ENCODE measurements at places on chromosomes 7 and 10.

DNA sequence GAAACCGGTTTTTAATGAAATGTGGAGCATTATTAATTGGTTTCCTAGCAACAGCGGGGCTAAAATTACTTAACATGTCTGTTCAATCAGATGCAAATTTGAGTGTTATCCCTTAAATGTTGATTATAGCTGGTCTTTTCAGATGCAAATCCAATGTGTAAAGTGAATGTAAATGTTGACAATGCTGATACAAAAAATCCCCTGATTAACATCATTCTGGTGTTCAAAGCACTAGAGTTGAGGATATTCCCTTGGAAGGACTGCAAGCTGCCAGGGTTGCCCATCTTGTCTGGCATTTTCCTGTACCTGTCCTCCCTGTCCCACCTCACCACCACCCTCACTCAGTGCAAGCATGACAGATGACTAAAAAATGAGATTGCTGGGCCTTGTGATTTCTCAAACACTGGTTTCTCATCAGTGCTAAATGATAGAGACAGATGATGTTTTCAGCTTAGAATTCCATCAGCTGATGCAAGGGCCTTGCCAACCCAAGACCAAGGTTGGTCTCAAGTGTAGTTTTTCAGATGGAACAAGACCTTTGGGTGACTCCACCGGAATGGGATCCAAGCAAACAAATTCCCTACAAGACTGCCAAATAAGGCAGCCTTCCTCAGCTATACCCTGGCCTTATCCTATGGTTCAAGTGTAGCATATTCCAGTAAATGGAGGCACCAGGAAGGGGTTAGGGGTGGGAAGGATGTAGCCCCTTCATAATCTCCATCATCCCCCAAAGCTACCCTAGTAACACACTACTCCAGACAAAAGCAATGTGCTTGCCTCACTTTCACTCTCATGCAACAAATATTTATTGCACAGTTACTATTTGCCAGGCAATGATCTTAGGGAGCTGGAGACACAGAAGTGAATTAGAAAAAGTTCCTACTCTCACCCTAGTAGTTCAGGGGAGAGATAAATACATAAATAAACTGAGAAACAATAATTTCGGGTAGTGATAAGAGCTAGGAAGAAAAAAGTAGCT is 54.9 kb downstream of the JAZF1 start:
- no peak for DNase-seq

- DNase-seq = no peak
Measured at GRCh38 chr10:62000726-62001125, 99.2 kb downstream of the ARID5B start.

DNA sequence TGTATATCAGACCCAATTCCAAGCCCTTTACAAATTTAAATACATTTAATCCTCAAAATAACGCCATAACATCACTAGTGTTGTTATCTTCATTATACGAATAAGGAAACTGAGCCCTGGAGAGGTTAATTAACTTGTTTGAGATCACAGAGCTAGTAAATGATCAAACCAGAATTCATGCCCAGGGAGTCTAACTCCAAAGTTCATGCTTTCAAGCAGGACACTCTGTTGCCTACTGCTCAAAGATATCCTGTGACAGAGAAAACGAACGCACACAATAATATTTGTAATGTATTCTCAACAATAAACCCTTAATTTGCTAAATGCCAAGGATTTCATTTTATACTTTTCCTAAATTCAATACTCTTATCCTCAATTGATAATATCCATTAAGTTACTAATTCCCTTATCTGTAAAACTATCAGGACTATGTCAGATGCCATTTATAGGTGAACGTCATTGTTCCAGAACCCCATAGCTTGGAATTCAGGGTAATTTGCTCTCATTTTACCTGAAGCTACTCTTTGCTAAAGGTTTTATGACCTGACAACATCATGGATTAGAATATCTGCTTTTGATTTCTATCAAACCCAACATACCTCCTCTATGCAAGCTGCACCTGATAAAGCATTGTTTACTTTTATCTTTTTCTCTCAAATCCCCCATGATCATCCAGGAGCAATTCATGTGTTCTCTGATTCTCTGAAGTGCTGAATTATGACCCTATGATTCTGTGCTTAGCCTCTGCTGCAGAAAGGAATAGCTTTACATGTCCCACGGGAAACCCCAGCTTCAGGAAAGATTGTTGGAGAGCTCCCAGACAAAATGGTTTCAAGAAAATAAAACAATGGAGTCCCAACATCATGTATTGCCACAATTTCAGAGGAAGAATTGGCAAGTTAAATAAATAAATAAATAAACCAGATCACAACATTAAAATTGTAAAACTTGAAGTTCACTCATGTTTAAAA is 150.2 kb upstream of the CDK1 start:
- no peak for DNase-seq

- DNase-seq = no peak
Measured at GRCh38 chr7:127437837-127438236, 45.3 kb upstream of the ZNF800 start.

GRCh38 chr7:127107601-127108007 is 145.1 kb downstream of the GRM8 start:
- peak; percentile 27 for DNase-seq

- no peak for DNase-seq
Measured at GRCh38 chr10:113379091-113379490, 173.8 kb upstream of the HABP2 start.

GRCh38 chr7:92767437-92767836 is 68.9 kb downstream of the CDK6 start:
- DNase-seq = no peak

DNA sequence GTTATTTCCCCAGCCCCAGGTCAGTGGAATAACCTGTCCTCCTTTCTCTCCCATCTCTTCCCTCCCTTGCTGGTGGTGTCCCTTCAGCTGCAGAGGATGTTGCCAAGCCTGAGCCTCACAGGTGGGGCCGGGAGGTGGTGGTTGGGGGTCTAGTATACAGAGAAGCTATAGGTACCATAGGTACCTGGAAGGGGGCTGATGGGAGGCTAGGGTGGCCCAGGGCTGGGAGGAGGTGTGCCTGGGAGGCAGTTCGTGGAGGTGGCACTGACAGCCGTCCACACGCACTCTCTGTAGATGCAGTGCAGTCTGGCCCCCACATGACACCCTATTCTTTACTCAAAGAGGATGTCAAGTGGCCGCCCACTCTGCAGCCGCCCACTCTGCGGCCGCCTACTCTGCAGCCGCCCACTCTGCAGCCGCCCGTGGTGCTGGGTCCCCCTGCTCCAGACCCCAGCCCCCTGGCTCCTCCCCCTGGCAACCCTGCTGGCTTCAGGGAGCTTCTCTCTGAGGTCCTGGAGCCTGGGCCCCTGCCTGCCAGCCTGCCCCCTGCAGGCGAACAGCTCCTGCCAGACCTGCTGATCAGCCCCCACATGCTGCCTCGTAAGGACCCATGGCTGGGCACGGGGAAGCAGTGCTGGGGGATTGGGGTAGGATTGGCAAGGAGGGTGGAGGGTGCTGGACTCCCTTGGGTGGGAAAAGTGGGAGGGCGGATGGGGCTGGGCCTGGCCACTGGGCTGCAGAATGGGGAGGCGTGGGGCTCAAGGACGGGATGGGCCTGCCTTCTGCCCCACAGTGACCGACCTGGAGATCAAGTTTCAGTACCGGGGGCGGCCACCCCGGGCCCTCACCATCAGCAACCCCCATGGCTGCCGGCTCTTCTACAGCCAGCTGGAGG is 9.5 kb downstream of the IRF5 start:
- DNase-seq = no peak

DNA sequence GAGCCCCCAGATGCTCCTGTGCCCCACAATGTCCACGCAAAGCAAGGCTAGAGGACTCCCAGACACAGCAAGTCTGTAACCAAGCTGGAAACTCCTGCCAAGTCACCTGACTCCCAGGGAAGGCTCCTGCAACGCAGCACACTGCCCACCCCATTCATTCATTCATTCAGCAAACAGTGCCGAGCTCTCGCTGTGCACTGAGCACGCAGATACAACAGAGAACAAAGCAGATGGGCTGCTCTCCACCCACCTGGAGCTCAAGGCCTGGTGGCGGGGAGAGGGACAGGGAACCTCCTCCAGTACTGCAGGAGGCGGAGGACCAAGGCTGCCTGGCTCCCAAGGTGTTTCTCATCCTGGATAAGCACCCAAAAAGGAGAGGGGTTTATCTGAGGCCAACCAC is 8.6 kb downstream of the KCNH2 start:
- no peak for DNase-seq

DNA sequence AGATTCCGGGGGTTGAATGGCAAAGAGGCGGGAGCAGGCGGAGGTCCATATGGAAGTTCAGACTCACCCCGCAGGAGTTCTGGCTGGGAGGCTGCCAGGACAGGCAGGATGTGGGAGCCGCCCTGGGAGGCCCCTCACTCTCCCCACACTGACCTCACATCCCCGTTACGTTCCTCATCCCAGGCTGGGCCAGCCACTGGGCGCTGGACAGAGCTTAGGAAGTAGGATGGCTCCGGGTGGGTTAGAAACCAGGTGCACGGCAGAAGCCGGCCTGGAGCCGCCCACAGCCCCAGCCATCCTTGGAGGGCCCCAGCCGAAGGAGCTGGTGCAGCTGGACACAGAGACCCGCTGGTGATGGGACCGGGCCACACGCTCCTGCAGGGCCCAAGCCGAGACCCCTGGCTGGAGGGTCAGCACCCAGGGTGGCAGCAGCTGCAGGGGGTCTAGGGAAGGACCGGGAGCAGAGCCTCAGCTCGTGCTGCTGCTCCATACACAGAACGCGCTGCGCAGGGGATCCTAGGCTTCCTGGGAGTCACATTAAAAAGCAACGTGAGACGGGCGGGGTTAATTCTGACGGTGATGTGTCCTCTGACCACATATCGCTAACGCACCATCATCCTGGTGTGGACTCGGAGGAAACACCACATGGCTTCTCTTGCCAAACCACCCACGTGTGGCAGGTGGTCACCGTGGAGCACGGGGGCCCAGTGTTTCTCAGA is 98.6 kb upstream of the DIP2C start:
- DNase-seq = no peak

DNA sequence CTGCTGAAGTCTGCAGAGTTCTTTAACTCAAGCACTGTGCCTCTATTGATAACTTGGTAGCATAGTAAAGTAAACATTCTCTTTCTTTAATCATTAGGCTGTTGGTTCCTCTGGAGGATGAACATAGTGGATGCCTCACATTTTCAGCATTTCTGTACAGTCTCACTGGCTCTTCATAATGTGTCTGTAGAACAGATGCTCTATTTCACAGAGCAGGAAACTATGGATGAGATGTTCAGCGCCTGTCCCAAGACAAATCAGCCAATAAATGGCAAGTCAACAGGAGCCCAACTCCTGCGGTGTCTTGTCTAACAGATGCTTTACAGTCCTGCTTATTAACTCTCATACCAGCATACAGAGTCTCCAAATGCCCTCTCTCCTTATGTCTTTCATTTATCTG is 36.5 kb downstream of the NRBF2 start:
- no peak for DNase-seq

DNA sequence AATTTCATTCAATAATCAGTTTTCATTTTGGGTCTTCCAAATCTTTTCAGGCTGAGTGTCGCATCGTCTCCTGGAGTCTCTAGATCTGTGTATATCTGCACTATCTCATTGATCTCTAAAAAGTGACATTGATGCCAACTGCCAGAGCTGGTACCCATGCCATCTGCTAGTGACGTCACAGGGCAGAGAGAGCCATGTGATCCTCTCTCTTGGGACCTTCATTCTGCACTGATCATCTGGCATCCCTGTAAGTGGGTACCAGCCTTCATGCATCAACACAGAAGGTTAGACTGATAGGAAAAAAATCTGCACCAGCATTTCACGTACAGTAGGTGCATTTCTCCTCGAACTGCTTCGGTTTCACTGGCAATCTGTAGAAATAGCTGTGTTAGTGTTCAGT is at the start of gene NEUROD6:
Gene NEUROD6 (minus strand): TSS at position 124 of the 400 bp plus-strand sequence. CDS start 1,458 bp downstream, outside the sequence.
- no peak for DNase-seq

- peak; percentile 13 for DNase-seq
Measured at GRCh38 chr10:24947304-24948097, 4.9 kb downstream of the PRTFDC1 start.

- DNase-seq = no peak
Measured at GRCh38 chr10:80878330-80878729, 340.6 kb downstream of the SH2D4B start.

DNA sequence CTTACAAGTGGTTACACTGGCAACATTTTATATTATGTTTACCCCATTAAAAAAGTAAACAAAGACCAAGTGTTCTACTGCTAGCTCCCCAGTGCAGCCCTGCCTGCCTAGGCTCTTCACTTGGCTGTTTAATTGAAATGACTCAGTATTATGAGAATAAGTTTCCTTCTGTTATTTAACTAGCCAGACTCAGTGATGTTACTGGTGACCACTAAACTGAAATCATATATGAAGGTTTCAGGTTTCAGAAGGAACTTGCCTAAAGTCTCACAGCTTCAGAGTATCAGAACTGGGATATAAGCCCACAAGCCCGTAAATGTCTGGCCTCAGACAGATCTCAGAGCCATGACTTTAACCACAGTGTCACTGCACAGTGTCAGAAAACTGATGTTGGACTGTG is 66.8 kb upstream of the EXOC4 start:
- DNase-seq = no peak

DNA sequence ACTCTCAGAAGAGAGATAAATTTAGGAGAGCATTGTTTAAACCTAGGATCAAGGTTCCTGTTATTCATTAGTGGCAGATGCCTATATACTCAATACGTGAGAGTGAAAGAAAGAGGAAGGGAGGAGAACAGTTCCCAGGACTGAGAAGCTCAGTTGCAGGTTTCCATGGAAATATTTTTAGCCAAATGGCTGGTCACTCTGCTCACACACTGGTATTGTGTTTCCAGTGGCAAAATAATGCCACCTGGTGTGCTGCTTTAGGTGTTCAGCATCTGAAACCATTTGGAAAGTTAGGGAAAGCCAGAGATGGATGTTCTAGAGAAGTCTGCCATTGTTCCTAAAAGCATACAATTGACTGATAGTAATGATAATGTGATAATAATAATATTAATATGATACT is 827.7 kb downstream of the SORCS3 start:
- no peak for DNase-seq

- no peak for DNase-seq
Measured at GRCh38 chr7:116306409-116307048, 96.2 kb downstream of the TES start.

- DNase-seq = no peak
Measured at GRCh38 chr10:97297556-97298222, 5.3 kb upstream of the ARHGAP19 start.

DNA sequence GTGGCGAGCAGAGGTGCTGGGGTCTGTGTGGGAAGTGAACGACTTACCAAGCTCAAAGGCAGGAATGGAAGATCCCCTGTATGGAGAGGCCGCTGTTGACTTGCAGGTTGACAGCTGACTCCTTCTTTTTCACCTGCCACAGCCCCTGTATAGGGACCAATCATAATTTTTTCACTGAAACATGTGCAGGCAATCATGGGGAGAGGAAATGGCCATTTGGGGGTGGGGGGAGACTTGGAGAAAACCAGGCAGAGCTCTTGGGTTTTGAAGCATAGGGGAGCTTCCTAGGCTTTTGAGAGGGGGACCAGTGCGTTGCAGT is 101.4 kb downstream of the WDR37 start:
- no peak for DNase-seq

GRCh38 chr7:70435634-70436033 is 696.3 kb upstream of the GALNT17 start:
- no peak for DNase-seq

- no peak for DNase-seq
Measured at GRCh38 chr7:31464601-31465000, 49.3 kb upstream of the ITPRID1 start.

Data from inflammatory macrophage treated with lipopolysaccharide for 4 hours (primary cell).